ENCODE measurements at places on chromosomes 11 and 22. TPM values are rescaled to one million over a fixed set of nuclear protein-coding genes. Genes with fewer than 3 reads are reported as not detected.
A peak's percentile ranks its signal among the peaks of the same experiment; 100 is the strongest.

DNA sequence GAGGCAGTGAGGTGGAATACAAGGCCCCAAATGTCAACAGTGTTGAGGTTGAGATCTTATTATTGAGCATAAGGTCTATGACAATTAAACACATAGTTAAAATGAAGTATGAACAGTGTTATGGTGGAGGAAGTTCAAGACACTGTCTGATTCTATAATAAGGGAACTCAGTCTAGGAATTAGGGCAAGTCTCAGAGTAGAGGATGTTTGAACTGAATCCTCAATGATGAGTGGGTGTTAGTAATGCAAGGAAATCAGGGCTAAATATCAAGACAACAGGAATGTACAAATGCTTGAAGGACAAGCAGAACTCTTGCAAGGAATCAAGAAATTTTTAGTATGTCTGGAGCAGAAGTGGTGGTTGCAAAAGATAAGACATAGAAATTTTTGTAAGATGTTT lies 53.0 kb downstream of the CWC15 start:
- DNase-seq: no peak

GRCh38 chr11:1515082-1516060 lies 28.8 kb upstream of the MOB2 start:
- DNase-seq: peak; percentile 23

DNA sequence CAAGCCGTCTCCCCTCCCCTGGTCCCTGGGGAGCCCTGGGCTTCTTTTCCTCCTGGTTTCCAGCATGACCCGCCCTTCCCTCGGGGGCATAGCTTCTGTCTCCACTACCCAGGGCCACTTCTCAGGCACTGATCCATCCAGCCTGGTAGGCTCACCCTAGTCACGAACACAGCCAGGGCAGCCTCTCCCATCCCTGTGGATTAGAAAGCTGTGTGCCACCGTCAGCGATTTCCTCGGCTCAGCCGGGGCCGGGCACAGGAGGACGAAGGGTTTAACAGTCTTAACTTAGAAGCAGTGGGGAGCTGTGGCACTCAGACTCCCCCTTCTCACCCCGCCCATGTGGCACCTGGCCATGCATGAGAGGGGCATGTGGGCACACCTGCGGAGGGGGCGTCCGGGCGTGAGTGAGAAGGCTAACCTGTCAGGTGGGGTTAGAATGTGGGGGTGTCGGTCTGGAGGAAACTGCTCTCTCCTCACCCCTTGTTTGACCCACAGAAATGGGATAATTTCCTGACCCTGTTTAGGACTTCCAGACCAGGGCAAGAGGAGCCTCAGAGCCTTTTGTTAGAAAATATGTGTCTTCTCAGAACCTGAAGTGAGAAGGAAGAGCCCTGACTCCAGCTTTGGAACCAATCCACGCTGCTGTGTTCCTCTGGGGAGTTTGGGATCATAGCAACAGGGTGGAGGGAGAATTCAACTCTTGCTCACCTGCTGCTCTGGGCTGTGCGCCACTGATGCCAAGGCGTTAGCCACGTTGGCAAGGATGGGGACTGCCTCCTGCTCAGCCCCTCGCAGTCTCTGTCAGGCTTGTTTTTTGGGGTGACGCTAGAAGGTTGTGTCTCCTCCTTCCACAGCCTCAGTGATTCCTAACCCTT lies 14.6 kb downstream of the GLB1L2 start:
- no peak for DNase-seq

- DNase-seq: no peak
Measured at GRCh38 chr11:5234381-5234834, at the start of gene HBD. Gene HBD, minus strand, starts transcription at chr11:5234483. Its CDS starts 50 bp downstream, at chr11:5234433.

GRCh38 chr11:121435551-121436511 lies 16.3 kb upstream of the SORL1 start:
- DNase-seq: no peak

- DNase-seq: no peak
Measured at GRCh38 chr11:88359114-88359513, 21.6 kb upstream of the CTSC start.

- DNase-seq: no peak
Measured at GRCh38 chr11:34909415-34909814, 6.8 kb downstream of the APIP start.

GRCh38 chr11:7490054-7490453 lies 4.7 kb downstream of the OLFML1 start:
- no peak for DNase-seq

DNA sequence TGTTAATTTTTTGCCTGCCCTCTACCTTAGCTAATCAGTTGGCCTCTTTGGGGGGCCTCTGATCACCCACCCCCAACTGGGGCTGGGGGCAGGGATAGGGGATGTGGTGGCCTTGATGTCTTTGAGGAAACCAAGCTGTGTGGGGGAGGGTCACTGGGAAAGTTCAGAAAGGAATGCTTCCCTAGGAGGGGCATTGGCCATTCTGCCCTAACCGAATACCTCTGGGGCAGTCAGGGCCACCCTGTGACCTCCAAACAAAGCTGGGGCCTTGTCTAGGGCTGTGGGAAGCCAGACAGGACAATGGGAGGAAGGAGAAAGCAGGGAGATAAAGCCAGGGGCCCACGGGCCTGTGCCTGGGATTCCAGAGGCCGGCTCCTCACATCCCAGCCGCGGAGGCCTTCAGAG lies 97.5 kb downstream of the TSPAN18 start:
- DNase-seq: peak; percentile 52

DNA sequence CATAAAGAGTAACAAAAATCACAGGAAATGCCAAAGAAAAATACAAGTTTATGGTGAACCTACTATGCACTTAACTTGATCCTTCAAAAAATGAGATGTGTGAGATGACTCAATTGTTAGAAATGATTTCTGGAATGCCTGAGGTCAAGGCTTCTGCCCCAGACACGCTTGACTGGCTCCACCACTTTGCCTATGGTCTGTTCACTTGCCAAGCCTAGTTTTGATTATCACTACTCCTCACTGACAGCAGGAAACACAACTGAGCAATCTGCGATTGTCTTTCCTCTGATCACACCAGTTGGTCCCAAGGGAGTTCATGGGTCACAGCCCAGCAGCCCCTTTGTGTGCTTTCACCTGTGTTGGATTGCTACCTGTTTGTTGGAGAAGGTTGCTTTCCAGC lies 20.6 kb upstream of the PRDM10 start:
- peak; percentile 71 for DNase-seq

DNA sequence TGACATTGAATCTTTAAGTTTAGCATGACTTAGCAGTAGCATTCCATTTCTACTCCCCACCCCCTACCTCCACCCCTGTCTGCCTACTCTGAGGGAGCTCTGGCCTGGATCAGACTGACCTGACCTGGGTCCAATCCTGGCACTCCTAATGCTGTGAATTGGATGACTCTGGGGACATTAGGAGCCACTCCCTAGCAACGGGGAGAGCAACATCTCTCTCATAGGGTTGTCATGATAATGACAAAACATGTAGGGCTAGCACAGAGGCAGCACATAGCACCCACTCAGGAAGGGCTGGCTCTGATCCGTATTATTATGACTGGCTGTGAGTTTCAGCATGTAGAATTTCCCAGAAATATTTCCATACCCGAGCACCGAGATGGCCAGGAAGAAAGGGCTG lies 40.5 kb downstream of the CABIN1 start:
- no peak for DNase-seq

- DNase-seq: no peak
Measured at GRCh38 chr22:18111759-18112330, 1.2 kb downstream of the TUBA8 start.

GRCh38 chr11:59833602-59834001 lies 11.7 kb downstream of the CBLIF start:
- no peak for DNase-seq

DNA sequence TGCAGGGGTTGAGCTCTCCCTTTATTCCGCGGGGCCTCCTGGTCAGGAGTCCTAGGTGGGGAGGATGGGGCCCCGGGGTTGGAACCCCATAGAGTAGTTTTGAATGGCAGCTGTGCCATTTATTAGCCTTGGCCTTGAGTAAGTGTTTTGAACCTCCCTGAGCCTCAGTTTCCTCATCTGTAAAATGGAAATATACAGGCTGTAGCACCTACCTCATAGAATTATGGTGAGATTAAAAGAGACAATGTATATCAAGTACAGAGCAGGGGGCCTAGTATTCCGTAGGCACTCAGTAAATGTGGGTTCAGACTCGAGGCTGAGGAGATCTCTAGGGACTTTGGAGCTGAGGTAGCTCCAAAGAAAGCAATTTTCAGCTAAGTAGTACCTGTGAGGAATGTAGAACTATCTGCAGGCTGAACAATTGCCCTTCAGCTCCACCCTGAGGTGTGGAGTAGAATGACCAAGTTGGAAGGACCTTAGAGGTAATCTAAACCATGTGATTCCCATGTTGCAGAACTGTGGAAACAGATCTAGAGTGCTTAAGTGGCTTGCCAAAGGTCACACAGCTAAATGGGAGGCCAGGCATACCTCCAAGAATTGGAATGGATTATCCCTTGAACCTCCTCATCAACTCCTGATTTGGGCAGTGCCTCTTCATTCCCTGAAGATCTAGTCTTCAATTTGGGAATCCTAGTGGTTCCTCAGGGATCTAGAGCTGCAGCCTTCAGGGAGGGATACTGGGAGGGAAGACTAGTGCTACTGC lies 682 bp downstream of the PGAP2 start:
- DNase-seq: peak; percentile 74

DNA sequence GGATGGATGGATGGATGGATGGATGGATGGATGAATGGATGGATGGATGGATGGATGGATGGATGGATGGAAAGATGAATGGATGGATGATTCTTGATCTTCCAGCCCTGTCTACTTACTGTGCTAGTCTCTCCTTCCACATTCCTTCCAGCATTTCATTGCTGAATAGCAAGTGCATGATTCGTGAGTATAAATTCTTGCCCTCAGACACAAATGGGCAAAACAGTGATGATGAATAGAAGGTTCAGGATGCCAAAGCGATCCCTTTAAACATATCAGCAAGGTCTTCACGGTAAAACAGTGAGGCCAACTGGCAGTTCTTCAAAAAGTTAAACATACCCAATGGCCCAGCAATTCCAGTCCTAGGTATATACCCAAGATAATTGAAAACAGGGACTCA lies 400.2 kb downstream of the MN1 start:
- no peak for DNase-seq

DNA sequence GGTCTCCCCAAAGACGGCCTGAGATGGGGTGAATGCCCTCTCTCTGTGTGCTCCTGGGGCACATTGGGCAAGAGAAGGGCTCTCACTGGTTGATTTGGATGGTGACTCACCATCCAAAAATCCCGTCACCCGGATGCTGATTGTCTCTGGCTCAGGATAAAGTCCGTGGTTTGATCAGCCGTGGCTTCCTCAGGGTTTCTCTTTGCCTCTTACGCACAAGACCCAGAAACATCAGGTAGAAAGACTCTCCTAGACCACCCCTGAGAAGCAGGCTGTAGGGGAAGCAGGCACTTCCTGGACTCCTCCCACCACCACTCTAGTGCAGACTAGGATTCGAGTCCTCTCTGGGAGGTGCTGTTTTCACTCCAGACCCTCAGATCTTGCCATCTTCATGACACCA lies 176.1 kb upstream of the NCAM1 start:
- DNase-seq: no peak

- DNase-seq: no peak
Measured at GRCh38 chr11:130511765-130512164, 63.3 kb downstream of the ADAMTS15 start.

GRCh38 chr11:14075118-14076078 lies 112.9 kb downstream of the SPON1 start:
- DNase-seq: no peak

DNA sequence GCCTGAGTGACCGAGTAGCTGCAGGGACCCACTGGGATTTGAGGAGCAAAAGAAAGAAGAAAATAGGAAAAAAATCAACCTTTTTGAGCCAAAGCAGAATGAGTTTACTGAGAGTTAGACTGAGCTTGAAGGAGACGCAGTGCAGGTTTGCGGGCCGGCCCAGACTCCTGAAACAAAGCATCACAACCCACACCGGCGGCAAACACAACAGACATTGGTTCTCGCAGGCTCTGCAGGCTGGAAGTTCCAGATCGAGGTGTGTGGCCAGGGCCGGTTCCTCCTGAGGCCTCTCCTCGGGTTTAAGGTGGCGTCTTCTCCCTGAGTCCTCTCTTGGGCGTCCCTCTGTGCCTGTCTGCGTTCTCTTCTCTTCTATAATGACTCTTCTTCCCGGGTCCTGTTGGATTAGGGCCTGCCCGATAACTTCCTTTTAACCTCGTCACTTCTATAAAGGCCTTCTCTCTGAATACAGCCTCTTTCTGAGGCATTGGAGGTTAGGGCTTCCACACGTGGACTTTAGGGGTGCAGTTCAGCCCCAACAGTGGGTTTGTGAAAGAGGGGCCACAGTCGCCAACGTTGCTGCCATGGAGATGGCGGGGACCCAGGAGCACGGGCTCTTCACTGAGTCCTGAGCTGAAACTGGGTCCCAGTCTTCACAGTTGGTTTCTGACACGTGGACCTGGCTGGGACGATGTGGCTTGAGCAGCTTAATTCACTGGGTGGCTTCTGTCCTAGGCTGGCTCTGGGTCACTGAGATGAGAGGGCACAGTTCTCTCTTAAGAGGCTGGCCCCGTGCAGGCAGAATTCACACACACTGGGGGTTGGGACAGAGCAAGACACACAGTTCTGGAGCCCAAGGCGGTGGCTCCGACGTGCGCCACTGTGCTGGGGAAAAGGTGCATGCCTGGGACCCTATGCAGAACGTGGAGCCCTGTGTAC lies 1047.7 kb downstream of the BRD1 start:
- DNase-seq: no peak

DNA sequence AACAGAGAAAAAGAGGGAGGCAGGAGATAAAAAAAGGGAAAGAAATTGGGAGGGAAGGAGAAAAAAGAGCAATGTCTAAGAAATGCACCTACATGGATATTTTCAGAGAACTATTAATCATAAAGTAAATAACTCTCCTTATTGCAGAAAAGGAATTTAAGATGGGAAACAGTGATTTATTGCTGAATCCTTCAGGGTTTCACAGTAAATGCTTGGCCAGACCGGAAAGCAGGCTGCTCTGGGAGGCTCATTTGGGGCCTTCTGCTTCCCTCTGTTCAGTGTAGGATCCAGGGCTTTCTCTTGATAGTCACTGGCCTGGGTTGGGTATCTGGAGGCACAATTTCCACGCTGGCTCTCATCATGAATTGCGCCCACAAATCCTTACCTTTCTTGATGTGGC lies 324.3 kb upstream of the SORL1-AS1 start:
- no peak for DNase-seq

- no peak for DNase-seq
Measured at GRCh38 chr11:67285541-67286498, 3.3 kb upstream of the ANKRD13D start.

GRCh38 chr11:106061954-106062949 lies 14.9 kb downstream of the KBTBD3 start:
- no peak for DNase-seq

The LMNTD2 gene
- 3.1 TPM for polyA plus RNA-seq

The ADM2 gene
- 4.0 TPM for polyA plus RNA-seq

The SLC43A3 gene
- polyA plus RNA-seq: 4.2 TPM

The DTX4 gene
- polyA plus RNA-seq: 0.50 TPM

The OR8G5 gene
- not detected for polyA plus RNA-seq

The CSNK1E gene
- polyA plus RNA-seq: 152 TPM

The DEPDC7 gene
- 14.7 TPM for polyA plus RNA-seq

The ALX4 gene
- polyA plus RNA-seq: not detected

The BLID gene
- not detected for polyA plus RNA-seq

The ZP1 gene
- 0.16 TPM for polyA plus RNA-seq

The BRSK2 gene
- 2.3 TPM for polyA plus RNA-seq

The PAMR1 gene
- not detected for polyA plus RNA-seq

The HTR3A gene
- polyA plus RNA-seq: not detected
